ENCODE measurements at places on chromosomes 5 and 9. TPM values are rescaled to one million over a fixed set of nuclear protein-coding genes. Genes with fewer than 3 reads are reported as not detected.

GRCh38 chr5:139995929-139996328, 47.2 kb downstream of the NRG2 start:
- H3K4me1 ChIP-seq = no peaks in the 10 kb centered on the region
- H3K36me3 ChIP-seq = no peaks in the 10 kb centered on the region
- no peak overlapping the region for H3K27ac ChIP-seq
- no peaks in the 10 kb centered on the region for H3K27me3 ChIP-seq
- H3K4me3 ChIP-seq = no peak overlapping the region

GRCh38 chr5:124910354-124911016, 164.0 kb upstream of the ZNF608 start:
- H3K4me3 ChIP-seq = no peak overlapping the region
- no peaks in the 10 kb centered on the region for H3K36me3 ChIP-seq
- H3K27me3 ChIP-seq = no peaks in the 10 kb centered on the region
- DNase-seq = no peak
- peaks cover 5% of the 10 kb centered on the region for H3K4me1 ChIP-seq
- no peak overlapping the region for H3K27ac ChIP-seq

GRCh38 chr5:101206534-101206933, 303.5 kb upstream of the ST8SIA4 start:
- DNase-seq = no peak
- H3K27ac ChIP-seq = no peak overlapping the region
- H3K27me3 ChIP-seq = no peaks in the 10 kb centered on the region
- no peak overlapping the region for H3K4me3 ChIP-seq
- H3K36me3 ChIP-seq = no peaks in the 10 kb centered on the region

DNA sequence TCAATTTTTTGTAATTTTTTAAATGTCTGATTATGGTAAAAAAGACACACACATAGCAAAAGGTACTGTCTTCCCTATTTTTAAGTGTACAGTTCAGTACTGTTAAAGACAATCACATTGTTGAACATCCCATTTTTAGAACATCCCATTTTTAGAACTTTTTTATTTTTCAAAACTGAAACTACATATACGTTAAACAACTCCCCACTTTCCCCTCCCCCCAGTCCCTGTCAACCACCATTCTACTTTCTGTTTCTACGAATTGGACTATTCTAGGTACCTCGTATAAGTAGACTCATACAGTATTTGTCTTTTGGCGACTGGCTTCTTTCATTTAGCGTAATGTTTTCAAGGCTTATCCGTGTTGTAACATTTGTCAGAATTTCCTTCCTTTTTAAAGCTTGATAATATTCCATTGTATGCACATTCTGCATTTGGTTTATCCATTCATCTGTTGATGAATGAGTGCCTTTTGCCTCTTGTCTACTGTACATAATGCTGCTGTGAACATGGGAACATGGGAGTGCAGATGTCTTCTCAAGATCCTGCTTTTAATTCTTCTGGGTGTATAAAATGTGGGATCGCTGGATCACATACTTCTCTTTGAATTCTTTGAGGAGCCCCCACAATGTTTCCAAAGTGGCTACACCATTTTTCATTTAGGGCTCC, 154.0 kb downstream of the PIK3R1 start:
- H3K4me3 ChIP-seq = no peak overlapping the region
- H3K27ac ChIP-seq = no peak overlapping the region

Gene SIGMAR1
- 109 TPM for total RNA-seq

Gene RORB
- total RNA-seq = 0.02 TPM

Gene PLPPR1
- total RNA-seq = not detected
